Astrocyte of the cerebellum (primary cell): ENCODE measurements at places on chromosomes 4 and X.
A peak's percentile ranks its signal among the peaks of the same experiment; 100 is the strongest.

DNA sequence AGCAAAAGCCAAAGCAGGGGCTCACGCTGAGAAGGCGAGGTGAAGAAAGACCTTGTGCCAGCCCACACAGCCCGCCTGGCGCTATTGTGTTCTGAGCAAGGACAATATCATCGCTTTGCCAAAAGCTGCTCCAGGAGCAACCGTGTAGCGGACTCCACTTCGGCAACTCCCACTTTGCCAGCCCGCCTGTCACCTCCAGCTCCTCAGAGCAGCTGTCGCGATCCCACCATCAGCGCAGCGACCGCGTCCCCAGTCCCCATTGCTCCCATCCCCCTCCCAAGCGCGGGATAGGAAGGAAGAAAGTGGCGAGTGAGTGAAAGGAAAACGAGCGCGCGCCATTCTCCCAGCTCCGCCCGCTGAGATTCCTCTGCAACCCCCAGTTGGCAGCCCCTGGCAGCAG lies 759 bp downstream of the ZC4H2 start:
- DNase-seq = no peak

- no peak for DNase-seq
Observed at GRCh38 chr4:7516096-7516772, 81.5 kb upstream of the PSAPL1 start.

DNA sequence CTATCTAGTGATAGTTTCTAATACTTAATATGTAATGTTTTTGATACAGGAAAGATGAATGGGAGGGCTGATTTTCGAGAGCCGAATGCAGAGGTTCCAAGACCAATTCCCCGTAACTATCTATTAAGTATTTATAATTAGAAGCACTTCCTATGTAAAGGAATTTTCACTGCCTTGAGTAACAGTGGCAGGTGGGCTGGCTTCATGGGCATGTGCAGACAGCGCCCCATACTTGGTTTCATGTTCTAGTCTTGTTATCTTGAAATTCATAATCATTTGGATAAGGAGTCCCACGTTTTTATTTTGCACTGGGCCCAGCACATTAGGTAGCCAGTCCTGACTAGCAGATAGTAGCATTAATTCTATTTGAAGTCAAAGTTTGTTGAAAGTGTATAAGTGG lies 1.7 kb downstream of the OCIAD1 start:
- DNase-seq = no peak

- no peak for DNase-seq
Observed at GRCh38 chr4:74619931-74620702, 174.2 kb downstream of the BTC start.

DNA sequence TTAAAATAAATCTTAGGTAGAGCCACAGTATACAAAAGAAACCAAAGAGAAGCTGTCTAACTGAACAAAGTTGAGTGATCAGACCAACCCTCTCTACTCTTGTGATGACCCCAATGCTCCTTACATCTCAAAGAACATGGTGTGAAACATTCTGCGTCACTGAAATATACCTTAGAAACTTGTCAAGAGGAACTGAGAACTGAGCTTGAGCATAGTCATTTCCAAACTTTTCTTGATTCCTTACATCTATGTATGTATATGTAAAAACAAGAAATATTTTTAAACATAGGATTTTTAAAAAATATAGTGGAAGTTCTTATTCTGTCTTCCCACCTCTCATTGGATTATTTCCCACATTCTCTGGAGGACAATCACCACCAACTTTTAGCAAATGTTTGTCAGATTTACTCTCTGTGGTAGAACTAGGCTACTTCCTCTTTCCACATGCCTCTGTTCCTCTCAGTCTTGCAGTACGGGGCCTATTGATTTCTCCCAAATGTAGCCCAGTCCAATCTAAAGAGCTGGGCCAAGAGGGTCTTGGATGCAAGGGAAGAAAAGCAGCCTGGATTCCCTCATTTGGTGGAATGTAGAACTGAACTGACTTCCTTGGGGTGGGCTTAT lies 98.2 kb upstream of the HHIP start:
- no peak for DNase-seq

DNA sequence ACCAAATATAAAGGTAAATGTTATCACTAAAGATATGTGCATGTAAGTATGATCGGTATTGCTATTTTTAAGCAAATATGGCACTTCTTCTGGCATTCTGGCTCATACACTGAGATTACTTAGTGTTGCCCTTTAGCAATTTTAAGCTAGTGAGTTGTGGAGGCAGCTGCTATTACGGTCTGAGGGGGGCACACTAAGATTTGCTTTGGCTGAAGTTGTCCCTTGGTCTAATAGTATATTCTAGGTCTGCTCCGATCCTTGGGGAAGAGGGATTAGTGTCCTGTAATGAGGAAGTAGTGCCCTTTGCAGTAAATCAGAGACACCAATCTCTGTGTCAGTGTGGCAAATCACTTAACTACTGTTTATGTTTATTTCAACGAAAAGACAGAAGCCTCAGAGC lies 196.5 kb upstream of the FTHL17 start:
- DNase-seq = no peak

DNA sequence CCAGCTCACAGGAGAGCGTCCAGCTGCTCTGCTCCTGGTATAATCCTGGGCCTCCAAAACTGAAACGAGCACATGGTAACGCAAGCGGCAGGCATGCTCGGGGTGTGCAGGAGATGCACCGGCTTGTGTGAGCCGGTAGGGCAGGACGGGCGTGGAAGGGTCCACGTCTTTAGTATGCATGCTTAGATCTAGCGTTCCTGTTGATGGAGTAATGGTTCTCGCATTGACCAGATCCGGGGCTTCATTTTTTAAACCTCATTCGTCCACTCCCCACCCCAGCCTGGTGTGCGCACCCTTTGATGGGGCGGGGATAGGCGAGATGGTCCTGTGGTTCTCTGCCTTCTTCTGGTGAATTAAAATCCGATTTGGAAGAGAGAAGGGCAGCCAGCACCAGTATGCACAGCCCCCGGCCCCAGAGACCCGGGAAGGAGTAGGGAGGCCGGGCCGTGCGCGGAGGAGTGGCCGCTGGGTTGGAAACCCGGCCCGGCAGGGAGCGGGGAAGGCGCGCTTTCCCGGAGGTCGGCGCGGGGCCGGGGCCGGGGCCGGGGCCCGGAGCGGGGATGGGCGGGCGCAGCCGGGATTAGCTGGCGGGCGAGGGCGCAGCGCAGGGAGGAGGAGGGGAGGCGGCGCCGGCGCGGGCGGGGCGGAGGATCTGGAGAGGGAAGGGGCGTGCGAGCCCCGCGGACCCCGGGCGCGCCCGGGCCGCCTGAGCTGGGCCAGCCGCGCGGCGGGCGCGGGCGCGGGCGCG lies 39.9 kb downstream of the FAM149A start:
- peak; percentile 6 for DNase-seq

- no peak for DNase-seq
Observed at GRCh38 chr4:140315019-140315418, 58.4 kb upstream of the SCOC start.

DNA sequence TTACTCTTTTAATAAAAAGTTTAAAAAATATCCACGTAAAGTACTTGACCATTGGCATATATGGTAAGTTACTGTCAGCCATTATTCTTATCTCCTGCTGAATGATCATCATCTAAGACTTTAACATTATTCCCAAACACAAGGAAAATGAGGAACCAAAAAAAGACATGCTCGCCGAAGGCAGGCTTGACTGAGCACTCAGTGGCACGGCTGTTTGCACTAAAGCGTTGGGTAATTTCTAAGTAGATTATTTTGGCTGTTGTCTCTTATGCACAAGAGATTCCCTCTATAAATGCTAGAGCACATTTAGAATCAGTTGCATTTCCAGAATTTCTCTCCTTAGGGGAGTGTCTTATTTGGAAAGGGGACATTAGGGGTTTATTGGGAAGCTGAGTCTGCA lies 82.8 kb downstream of the CHRNA9 start:
- DNase-seq = no peak

GRCh38 chr4:8029689-8030088 lies 90.0 kb upstream of the AFAP1 start:
- no peak for DNase-seq

GRCh38 chr4:85114526-85114925 lies 148.0 kb upstream of the WDFY3 start:
- no peak for DNase-seq

GRCh38 chr4:113758372-113758771 lies 3.2 kb downstream of the CAMK2D start:
- DNase-seq = peak; percentile 40

GRCh38 chr4:171817026-171817425 lies 3.8 kb downstream of the GALNTL6 start:
- no peak for DNase-seq

DNA sequence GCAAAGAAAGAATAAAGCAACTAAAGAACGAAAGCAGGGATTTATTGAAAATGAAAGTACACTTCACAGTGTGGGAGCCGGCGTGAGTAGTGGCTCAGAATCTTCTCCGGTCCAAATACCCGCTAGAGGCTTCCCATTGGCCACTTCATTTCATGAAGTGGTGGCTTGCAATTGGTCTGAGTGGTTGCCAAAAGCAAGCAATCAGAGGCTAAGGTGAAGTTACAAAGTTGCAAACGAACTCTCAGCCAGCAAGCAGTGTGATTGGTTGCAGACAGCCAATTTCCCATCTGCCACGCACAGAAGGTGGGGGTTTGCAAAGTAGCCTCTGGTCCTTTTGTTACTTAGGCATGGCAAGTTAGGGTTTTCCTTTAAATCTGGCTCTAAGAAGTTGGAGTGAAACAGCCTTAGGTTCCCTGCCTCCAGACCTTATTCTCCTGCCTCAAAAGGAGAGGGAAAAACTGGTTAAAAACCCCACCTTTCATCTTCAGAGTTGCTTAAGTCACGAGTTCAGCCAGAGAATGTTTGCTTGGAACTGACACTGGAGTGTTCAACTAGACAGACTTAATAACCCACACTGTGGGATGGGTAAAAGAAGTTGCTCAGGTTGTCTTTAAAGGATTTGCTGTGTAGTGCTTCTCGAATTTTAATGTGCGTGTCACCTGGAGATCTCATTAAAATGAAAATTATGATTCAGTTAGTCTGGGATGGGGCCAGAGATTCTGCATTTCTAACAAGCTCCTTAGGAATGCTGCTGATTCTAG lies 6.9 kb upstream of the CLOCK start:
- no peak for DNase-seq

DNA sequence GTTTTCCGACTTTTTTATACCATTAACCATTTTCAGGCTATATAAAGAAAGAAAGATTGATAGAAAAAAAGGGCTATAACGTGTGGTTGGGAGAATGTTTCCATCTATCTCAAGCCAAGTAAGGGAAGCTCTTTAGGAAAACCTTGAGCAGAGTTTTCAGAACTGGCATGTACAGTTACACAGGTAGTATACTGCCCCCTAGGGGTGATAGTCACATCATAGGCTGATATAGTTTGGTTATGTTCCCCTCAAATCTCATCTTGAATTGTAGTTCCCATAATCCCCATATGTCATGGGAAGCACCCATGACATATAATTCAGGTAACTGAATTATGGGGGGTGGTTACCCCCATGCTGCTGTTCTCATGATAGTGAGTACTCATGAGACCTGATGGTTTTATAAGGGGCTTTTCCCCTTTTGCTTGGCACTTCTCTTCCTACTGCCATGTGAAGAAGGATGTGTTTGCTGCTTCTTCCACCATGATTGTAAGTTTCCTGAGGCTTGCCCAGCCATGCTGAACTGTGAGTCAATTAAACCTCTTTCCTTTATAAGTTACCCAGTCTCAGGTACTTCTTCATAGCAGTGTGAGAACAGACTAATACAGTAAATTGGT lies 186.8 kb downstream of the TMA16 start:
- DNase-seq = no peak

GRCh38 chr4:186792728-186793366 lies 69.2 kb upstream of the FAT1 start:
- no peak for DNase-seq

GRCh38 chr4:26503427-26503826 lies 13.1 kb upstream of the CCKAR start:
- DNase-seq = no peak

DNA sequence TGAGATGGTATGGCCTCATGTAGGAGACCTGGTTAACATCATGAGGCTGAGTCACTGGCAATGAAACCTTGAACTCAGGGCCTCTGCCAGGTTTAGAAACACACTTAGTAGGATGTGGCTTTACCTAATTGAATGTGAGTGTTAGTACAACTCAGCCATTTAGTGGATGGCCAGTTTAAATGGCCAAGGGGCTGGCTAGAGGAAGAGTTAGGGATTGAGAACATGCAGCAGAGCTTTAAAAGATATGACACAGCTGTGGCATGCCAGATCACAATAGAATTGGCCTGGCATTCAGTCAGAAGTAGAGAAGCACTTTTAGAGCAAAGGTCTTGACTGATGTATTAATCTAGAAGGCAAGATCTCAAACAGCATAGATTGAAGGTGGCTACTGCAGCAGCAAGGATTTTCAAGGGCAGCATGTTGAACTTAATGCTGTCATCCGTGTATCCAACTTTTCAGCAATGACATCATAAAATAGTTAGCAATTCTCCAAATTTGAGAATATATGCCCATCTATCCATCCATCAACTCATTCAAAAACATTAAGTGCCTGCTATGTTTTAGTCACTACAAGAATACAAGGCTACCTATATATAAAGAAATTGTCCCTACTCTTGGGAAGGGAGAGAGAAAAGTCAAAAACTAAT lies 170.4 kb downstream of the FRAS1 start:
- DNase-seq = no peak

- DNase-seq = no peak
Observed at GRCh38 chrX:151084454-151084853, 91.9 kb upstream of the GPR50 start.

GRCh38 chrX:54937416-54937815 lies 16.8 kb downstream of the TRO start:
- no peak for DNase-seq

GRCh38 chr4:107818301-107818910 lies 6.3 kb upstream of the SGMS2 start:
- DNase-seq = no peak

DNA sequence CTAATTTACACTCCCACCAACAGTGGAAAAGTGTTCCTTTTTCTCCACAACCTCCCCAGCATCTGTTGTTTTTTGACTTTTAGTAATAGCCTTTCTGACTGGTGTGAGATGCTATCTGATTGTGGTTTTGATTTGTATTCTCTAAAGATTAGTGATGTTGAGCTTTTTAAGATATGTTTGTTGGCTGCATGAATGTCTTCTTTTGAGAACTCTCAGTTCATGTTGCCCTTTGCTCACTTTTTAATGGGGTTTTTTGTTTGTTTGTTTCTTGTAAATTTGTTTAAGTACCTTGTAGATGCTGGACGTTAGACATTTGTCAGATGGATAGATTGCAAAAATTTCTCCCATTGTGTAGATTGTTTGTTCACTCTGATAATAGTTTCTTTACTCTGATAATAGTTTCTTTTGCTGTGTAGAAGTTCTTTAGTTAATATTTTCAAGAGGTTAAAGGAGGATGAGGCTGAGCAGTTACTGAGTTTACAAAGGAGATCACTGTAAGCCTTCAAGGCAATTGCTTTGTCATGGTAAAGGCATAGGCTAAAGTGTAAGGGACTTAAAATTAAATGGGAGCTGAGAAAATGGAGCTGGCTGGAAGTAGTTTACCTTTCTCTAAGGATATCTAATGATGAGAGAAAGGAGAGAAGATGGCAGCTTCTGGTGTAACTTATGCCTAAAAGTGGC lies 323.4 kb downstream of the PCDH7 start:
- DNase-seq = no peak

GRCh38 chrX:32842053-32842452 lies 369.3 kb downstream of the DMD start:
- DNase-seq = no peak

GRCh38 chr4:168028970-168029597 lies 63.3 kb upstream of the ANXA10 start:
- DNase-seq = no peak

- no peak for DNase-seq
Observed at GRCh38 chr4:146465628-146466027, 56.1 kb downstream of the SLC10A7 start.
